ENCODE measurements at places on chromosomes 11 and 22.

- DNase-seq: no peak
These were observed 83.6 kb upstream of the ZBED5 start for GRCh38 chr11:10941414-10941813.

DNA sequence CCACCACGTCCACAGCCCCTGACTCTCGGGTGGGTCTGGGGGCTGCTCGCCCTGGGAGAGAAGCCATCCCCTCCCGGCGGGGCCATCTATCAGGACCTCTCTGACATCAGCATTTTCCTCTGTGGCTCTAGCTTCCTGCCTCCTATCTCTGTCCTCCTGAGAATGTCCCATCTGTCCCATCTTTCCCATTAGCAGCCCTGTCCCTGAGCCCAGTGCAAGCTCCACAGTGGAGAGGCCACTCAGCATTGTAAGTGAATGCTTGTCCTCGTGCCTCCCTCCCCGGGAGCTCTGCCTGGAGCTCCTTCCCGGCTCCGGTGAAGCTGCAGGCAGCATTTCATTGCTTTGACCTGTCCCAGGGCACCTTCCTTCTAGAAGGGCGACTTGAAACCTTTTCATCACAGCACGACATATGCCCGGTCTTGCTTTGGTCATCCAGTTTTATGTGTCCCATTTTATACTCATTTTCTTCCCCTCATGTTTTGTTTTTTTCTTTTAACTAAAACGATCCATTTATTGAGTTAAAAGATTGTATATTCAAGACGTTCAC, 49.7 kb downstream of the RTN4R start:
- no peak for DNase-seq

GRCh38 chr11:35792148-35792845, 129.7 kb downstream of the TRIM44 start:
- DNase-seq: no peak

- no peak for DNase-seq
These were observed 50.8 kb upstream of the ELF5 start for GRCh38 chr11:34564406-34564805.

- DNase-seq: no peak
These were observed 532 bp downstream of the BET1L start for GRCh38 chr11:206526-207207.

DNA sequence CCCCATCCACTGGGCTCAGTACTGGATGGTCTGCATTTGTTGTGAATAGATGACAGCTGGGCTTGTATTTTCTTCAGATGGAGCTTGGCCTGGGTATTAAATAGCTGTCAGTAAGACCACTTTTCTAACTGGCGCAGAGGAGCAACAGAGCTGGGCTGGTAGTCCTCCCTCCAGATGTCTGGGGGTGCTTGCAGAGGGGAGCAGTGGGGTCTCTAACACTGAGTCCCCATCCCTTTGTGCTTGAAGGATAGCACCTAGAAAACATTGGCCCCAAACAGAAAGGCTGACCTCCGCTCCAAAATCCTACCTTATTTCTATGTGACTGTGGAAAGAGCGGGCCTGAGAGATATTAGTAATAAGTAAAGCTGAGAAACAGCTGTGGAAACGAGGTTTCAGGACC, 131.6 kb upstream of the E2F8 start:
- no peak for DNase-seq

DNA sequence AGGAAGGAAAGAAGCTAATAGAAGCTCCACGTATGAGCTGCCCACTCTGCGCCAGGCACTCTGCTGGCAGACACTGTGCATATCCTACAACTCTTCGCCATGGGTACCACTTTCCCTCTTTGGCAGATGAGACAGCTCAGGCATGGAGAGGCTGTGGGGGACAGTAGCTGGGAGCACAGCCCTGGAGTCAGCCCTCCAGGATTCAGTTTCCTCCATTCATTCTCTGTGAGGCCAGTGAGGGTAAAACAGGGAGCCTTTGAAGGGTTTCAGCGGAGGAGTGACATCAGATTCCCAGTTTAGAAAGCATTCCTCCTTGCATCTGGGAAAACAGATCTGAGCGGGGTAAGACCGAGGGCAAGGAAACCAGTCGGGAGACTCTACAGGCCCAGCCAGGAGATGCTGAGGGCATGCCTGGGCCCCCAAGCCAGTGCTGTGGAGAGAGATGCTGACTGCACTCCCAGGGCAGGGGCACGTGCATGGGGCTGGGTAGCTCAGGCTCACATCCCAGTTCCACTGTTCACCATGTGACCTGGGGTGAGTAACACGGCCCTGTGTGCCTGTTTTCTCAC, 58.3 kb upstream of the EMID1 start:
- no peak for DNase-seq

DNA sequence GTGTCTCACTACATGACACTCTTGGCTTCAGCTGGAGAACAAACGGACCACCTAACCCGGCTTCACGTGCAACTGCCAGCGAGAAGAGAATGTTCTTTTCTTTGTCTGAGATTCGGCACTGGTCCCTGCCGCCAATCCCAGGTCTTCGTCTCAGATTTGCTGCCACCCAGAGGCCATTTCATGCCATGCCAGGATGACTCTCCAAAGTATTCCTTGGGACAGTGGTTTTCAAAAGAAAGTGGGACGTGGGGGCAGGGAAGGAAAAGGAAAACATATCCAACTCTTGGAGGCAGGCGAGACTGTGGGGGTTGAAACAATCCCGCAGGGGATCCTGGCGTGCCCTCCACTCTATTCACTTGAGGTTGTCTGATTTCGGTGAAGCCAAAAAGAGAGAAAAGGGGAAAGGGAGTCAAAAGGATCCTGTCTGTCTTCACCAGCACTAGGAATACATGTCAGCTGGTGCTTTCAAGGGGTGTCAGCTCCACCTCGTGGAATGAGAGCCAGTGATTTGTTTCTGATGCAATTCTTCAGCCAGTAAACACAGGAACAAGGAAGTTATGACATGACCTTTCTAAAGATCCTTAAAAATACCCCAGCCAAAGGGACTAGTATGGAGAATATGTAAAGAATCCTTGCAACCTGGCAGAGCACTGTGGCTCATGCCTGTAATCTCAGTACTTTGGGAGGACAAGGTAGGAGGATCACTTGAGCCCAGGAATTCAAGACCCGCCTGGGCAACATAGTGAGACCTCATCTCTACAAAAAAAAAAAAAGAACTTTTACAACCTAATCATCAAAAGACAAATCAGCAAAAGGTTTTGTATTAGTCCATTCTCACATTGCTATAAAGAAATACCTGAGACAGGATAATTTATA, 41.0 kb upstream of the APLNR start:
- peak; percentile 40 for DNase-seq

GRCh38 chr11:88354912-88355311, 17.4 kb upstream of the CTSC start:
- DNase-seq: no peak

- no peak for DNase-seq
These were observed 17.1 kb upstream of the EIF3M start for GRCh38 chr11:32566517-32566916.

DNA sequence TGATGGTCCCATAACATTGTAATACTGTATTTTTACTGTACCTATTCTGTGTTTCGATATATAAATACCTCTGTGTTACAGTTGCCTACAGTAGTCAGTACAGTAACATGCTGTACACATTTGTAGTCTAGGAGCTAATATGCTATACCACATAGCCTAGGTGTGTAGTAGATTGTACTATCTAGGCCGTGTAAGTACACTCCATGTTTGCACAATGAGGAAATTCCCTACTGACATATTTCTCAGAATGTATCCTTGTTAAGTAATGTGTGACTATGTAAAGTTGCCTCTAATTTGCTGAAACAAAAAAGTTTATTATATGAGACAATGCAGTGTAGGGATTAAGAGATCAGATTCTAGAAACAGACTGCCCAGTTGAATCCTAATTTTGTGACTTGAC, 21.3 kb downstream of the CAPRIN1 start:
- DNase-seq: no peak

GRCh38 chr11:122031813-122032212, 84.2 kb downstream of the BLID start:
- no peak for DNase-seq

- DNase-seq: no peak
These were observed 503.4 kb downstream of the DLG2 start for GRCh38 chr11:85123752-85124231.

DNA sequence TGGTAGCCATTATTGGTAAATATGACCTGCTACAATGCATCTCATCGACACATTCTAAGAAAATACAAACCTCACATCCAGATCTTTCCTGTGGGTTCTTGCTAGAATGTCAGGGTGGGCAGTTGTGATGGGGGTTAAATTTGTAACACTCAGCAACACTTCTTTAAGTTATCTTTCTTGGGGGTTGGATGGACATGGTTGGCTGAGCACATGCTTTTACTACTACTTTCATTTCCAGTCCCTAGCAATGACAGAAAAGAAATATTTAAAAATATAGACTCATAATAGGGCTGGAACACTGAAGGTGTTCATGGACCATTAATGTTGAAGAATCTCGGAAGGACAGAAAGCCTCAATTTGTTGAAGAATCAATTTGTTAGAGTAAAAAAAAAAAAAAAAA, 57.6 kb downstream of the APOL3 start:
- DNase-seq: no peak

DNA sequence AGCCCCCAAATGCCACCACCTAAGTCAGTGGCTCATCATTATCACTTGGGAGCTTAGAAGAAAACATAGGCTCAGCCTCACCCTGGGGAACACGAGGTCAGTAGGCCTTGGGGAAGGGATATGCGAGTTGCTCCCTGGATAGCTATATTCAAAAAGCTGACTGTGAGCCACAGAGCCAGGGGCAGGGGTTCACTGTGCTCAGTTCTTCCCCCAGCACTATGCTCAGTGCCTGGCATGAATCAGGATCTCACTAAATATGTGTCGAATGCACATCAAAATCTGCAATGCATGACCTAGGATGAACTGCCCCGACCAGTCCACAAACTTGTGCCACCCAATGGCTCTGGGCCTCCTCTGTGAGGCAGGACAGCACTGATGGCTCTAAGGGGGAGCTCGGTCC, 35.1 kb downstream of the THOC5 start:
- no peak for DNase-seq

DNA sequence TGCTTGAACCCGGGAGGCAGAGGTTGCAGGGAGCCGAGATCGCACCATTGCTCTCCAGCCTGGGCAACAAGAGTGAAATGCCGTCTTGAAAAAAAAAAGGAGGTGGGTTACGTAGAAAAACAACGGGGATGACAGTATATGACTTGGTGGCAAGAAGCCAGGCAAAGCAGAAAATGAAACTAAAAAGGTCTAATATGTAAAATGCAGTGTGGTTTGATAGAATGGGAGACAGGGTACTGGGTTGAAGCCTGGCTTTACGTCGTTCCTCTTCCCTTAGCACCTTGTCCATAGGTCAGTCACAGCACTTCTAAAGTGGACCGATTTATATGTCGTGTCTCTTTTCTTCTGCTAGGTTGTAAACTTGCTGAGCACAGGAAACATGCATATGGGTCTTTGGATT, 274.9 kb upstream of the ZC3H12C start:
- no peak for DNase-seq

DNA sequence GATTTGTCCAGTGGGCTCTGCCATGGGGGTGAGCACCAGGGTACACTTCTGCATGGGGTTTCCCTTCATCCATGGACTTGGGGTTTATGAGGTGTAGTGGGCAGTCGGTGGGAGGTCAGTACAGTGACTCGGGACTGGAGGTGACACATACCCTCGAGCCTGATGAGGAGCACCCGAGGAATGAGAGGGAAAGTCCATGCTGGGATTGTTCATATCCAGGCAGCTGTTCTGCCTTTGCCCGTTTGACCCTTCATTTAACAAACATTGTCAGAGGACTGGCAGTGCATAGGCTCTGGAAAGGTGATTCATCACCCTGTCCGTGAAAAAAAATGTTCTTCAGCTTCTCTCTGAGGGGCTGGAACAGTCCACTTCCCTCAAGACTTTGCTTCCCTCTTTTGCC, 2.7 kb downstream of the NAV2 start:
- DNase-seq: no peak

DNA sequence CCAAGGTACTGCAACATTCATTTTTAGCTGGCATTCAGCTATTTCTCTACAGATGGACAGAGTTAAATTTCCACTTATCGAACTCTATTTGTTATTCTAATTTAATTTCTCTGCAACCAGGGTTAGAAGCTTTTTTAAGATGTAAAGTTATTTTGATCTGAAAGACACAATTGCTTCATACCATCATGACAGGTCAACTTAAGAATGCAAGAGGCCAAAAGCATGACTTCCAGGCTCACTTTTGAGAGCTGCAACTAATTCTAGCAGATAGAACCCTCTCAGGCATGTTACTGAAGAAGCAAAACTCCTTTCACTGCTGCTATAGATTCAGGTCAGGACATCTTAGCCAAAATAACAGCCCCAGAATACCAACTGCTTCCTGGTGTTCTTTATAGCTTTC, 86.5 kb upstream of the GALNT18 start:
- no peak for DNase-seq

DNA sequence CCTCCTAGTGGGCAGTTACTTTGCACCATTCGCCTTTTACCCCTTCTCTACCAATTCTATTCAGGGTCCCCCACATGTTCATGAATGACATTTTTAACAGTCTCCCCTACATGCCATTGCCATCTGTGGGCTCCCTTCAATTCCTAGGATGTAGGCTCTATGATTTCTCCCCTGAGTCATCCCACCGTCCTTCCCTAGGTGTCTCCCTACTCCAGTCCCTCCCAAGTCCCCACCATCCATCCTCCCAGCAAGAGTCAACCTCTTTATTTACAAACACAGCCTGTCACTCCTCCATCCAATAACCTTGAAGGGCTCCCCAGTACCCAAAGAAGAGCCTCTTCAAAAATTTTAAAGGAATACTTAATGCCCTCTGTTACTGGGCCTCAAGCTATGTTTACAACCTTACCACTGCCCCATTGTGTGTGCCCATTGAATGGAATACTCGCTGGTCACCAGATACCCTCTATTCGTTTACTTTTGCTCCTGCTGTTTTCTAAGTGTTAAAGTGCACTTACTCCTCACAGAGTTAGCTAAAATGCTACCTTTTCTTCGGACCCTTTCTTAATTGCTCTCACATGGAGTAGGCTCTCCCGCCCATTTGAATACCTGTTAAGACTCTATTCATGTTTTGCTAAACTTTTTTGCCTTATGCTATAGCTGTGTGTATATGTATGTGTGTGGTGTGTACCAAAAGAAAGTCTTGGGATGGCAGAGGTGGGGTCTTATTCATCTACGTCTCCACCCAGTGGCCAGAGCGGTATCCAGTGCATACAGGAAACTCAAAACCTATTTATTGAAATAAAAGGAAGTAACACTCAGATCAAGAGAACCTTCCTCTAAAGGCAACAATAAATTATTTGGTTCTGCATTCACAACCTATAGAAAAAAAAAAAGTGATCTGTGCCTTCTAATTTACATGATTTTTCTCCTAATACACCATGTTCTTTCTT, 235.8 kb upstream of the CCDC90B start:
- no peak for DNase-seq

- DNase-seq: no peak
These were observed 8.0 kb upstream of the CHADL start for GRCh38 chr22:41248758-41249157.
